ENCODE measurements at places on chromosomes 12 and 14.

- DNase-seq: no peak
Measured at GRCh38 chr14:79050787-79051727, 880.9 kb downstream of the NRXN3 start.

- no peak for DNase-seq
Measured at GRCh38 chr14:24461336-24461735, 18.8 kb upstream of the SDR39U1 start.

GRCh38 chr14:24921903-24922302 is 128.0 kb downstream of the STXBP6 start:
- no peak for DNase-seq

DNA sequence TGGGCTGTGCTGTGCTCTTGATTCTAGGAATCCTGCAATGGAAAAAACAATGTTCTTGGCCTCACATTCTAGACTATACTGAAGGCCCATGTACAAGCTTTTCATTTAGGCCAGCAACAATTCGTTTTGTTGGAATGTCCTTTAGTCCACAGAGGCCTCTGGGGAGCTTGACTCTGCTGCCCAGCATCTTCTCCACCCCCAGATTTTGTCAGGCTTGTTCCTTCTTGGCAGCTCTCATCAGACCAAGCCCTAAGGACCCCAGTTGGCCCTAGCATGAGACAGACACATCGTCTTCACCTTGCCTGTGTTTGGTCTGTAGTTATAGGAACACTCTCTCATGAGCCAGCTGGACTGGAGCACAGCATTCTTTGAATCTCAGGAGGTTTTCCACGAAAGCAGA is 300.1 kb downstream of the VRK1 start:
- DNase-seq: no peak

DNA sequence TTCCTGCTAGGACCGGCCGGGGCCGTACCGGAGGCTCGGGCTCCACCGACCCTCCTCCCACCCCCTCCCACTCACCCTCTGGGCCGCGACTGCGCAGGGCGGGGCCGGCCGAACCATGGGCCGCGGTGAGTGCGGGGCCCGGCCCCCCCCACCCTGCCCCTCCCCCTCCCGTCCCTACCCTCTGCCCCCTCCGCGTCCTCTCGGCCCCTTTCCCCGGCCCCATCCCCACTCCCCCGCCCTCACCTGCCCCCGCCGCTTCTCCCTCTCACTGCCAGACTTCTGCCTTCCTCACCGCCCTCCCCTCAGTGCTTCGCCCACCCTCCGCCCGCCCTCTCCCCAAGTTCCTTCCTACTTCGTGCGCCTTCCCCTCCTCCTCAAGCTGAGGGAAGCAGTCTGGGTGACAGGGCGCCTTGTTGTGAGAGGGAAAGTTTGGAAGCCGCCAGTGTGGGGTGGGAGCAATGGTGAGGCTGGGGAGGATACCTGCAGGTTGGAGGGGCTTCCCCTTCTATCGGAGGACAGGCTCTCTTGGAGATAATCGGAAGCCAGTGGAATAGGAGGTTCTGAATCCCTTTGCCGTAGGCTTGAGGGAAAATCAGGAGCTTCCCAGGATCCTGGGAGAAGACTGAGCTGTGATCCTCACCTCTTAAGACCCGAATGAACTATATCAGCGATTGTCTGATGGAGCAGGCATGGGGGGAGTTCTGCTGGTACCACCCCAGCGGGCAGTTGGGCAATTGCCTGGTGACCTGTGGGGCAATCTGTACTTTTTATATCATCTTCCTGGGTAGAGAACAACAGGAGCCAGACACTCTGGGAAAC is 472 bp downstream of the MBD6 start:
- no peak for DNase-seq

DNA sequence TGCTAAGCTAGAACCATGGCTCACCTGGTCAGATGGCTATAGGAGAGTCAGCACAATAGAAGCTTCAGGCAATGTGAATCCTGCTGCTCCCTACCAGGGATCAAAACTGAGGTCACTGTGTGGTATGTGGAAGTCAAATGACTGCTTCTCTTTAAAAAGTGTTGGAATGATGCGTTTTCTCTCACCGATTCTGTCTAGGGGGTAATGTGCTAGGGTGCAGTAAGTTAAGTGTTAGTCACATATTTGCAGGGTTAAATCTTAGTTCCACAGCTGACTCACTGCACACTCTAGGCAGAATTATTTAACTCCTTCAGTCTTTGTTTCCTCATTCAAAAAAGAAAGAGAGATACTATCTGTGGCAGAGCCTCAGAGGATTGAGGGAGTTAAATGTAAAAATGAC is 696.6 kb downstream of the DIO2 start:
- no peak for DNase-seq

Measured in activated CD4-positive, alpha-beta T cell treated with anti-CD3 and anti-CD28 coated beads for 1 hour (primary cell).